Adrenal gland (tissue), 19 donors: ENCODE measurements at places on chromosomes 12 and 14. TPM values are rescaled to one million over a fixed set of nuclear protein-coding genes. Genes with fewer than 3 reads are reported as not detected.

NUAK1 gene
- polyA plus RNA-seq = 2.4 TPM

DICER1 gene
- 7.1 TPM for polyA plus RNA-seq

CLEC6A gene
- polyA plus RNA-seq = not detected

TAS2R30 gene
- polyA plus RNA-seq = 0.07 TPM

CMA1 gene
- polyA plus RNA-seq = not detected

RNASE3 gene
- 0.64 TPM for polyA plus RNA-seq
